ENCODE measurements at places on chromosomes 16 and 17. TPM values are rescaled to one million over a fixed set of nuclear protein-coding genes. Genes with fewer than 3 reads are reported as not detected.

- peak; percentile 67 for DNase-seq
These were observed 1.3 kb downstream of the APPBP2 start for GRCh38 chr17:60524463-60525327.

DNA sequence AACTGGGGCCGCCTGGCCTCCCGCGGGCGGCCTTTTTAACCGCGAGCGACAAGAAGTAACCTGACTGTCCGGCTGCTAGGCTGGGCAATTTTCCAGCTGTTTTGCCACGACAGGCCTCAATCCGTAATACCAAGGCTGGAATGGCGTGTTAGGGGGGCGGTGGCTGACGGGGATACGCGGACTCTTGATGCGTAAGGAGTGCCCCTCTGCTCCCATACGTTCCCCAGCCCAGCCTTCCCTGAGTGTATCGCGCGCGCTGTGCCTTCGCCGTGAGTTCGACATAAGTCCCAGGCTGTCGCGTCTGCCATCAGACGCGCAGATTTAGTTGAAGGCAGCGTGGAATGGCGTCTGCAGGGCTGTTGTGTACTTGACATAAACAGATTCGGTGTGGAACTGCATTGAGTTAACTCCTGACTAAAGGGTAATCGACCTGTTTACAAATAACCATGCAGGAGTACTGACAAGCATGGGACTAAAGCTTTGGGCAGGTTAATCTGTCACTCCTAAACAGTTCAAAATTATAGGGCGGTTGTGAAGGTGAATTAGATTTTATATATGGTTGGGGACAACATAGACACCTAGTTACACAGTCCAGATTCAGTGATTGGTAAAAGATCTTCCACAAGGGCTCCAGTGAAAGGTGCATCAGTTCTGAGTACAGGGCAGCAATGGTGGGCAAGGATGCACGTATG lies 16.6 kb upstream of the ERN1 start:
- no peak for DNase-seq

- DNase-seq: no peak
These were observed 22.9 kb downstream of the CDK12 start for GRCh38 chr17:39484178-39484577.

- DNase-seq: no peak
These were observed 10.9 kb upstream of the ZFHX3 start for GRCh38 chr16:73058616-73059409.

DNA sequence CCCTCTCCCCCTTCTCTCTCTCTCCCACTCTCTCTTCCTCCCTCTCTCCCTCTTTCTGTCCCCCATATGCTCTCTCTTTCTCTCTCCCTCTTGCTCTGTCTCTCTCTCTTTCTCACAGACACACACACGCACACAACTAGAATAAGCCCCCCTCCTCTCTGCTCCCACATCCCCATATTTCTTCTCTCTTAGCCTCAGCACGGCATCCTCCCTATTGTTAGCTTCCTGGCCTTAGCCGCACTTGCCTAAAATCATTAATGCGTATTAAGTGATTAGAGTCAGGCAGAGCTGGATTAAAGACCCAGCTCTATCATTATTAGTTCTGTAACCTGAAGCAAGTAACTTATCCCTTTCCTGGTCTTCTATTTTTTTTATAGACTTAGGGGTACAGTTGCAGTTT lies 319.0 kb upstream of the C16orf82 start:
- no peak for DNase-seq

GRCh38 chr17:31533546-31534155 lies 142.2 kb downstream of the RAB11FIP4 start:
- DNase-seq: no peak

DNA sequence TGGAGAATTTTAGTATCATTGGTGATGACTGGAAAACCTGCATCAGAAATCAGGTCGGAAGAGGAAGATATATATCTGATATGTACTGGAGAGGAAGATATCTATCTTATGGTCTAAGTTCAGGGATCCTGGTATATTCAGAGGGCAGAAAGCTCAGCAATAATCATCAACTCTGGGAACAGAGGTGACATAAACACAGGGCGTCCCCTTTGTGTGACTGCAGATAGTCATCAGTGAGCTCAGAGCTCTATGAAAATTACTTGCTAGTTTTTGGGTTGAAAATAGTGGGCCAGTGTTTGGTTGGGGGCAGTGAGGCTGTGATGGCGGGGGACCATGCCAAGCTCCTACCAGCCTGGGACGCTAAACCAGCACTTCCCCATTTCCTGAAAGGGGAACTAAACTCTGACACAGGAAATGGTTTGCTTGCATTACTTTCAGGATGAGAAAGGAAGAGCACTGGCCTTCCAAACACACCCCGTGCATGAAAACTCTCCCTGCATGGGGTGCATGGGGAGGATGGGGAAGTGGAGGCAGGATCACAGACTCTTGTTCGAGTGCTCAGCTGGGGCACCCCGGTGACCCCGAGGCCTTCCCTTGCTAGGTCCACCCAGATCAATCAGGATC lies 15.8 kb downstream of the NOD2 start:
- DNase-seq: no peak

GRCh38 chr17:7393613-7394451 lies 493 bp downstream of the PLSCR3 start:
- DNase-seq: no peak

- DNase-seq: no peak
These were observed 7.2 kb downstream of the PLCG2 start for GRCh38 chr16:81786321-81786720.

DNA sequence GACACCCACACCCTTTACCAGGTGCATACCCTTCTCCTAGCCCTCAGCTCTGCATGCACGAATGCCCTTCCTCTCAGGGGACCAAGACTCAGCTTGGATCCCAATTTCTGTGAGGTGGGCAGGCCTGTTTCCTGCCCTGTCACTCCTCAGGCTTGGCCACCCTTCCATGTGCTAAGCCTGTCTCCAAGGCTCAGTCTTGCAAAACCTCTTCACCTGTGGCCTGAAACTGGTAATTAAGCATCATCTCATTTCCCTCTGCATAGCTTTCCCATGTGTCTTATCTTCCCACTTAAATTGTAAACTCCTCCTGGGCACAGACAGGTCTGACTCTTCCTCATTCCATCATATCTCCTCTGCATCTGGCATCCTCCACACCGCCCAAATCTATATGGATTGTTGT lies 31.0 kb upstream of the SMPD3 start:
- DNase-seq: no peak

DNA sequence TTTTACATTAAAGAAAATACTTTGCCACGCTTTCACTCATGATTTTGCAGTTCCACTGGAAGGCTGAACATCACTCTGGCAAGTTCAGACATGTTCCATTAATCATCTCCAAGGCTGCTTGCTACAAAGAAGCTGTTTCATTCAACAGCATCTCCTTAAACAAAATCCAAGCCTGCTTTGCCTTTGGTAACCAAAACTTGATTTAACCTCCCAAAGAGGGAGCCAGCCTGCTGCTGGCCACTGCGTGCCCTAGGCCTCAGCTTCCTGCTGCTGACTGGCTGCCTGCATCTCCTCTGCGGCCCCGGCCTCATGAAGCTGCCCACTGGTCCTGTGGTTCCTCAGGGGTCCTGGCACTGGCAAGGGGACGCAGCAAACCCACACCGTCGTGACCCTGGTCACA lies 31.8 kb downstream of the ANKRD11 start:
- DNase-seq: no peak

DNA sequence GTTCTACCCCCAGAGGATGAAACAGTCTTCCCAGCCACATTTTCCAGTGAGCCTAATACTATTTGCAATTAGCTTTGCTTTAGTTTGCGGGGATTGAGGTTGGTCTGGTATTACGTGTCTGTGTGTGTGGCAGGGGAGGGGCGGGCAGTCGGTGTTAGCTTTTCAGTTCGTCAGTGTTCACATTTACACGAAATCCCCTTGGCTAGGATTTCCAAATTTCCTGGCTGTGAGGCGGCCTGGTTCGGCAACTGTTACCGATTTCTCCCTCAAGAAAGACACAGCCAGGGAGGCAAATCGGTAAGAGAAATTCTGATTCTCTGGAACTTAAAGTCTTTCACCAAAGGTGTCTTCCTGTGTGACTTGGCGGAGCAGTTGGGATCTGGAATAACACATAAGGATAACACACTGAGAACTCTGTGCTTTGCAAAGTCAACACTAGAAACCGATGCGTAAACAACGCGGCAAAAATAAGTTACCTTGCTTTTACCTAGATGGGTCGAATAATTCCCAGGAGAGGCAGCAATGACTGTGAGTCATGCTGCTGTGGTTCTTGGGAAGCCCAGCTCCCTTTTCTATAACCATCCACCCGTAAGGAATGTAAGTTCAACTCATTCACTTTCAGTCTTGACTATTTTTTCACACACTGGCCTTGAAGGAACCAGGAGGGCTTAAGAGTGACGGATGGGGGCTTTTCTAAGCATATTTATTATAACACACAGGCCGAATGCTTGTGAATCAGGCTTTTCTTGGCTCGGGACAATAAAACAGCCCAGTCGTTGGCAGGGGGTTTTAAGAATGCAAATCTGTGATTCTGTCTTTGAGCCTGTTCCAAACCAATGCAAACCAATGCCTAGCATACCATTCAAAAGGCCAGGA lies 24.2 kb downstream of the GPRC5B start:
- DNase-seq: no peak

DNA sequence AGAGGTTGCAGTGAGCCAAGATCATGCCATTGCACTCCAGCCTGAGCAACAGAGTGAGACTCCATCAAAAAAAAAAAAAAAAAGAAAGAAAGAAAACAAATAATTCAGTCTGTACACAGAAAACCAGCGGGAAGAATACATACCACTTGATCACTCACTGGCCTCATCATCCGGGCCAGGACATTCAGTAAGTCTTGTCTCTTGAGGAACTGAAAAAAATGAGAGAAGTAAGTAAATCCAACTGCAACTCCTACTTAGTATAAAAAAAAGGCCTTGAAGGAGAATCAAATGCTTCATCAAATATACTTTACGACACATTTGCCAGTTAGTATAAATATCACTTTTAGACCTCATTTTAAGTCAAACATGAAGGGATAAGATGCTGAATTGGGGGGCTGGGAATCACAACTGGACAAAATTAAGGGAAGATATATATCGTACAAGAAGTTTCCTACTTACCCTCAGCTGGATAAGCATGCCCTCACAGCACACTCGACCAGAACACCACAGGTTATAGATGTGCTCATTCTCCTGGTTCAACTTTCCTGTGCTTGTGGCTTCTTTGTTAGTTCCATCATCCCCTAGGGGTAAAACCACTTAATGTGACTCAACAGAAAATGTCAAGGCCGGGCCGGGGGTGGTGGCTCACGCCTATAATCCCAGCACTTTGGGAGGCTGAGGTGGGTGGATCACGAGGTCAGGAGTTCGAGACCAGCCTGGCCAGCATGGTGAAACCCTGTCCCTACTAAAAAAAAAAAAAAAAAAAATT lies 12.4 kb downstream of the CCDC47 start:
- no peak for DNase-seq

- DNase-seq: no peak
These were observed 26.3 kb downstream of the STAT5B start for GRCh38 chr17:42249681-42250446.

DNA sequence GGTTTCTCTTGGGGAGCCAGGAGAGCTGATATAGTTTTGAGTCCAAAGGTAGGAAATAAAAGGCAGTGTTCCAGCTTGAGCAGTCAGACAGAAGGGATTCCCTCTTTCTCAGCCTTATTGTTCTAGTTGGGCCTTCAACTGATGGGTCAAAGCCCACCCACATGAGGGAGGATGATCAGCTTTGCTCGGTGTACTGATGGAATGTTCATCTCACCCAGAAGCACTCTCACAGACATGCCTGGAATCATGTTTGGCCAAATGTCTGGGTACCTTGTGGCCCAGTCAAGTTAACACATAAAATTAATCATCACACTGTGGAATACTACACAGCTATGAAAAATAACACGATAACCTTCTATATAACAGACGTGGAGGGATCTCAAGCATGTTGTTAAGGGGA lies 23.1 kb upstream of the KCNG4 start:
- DNase-seq: no peak

DNA sequence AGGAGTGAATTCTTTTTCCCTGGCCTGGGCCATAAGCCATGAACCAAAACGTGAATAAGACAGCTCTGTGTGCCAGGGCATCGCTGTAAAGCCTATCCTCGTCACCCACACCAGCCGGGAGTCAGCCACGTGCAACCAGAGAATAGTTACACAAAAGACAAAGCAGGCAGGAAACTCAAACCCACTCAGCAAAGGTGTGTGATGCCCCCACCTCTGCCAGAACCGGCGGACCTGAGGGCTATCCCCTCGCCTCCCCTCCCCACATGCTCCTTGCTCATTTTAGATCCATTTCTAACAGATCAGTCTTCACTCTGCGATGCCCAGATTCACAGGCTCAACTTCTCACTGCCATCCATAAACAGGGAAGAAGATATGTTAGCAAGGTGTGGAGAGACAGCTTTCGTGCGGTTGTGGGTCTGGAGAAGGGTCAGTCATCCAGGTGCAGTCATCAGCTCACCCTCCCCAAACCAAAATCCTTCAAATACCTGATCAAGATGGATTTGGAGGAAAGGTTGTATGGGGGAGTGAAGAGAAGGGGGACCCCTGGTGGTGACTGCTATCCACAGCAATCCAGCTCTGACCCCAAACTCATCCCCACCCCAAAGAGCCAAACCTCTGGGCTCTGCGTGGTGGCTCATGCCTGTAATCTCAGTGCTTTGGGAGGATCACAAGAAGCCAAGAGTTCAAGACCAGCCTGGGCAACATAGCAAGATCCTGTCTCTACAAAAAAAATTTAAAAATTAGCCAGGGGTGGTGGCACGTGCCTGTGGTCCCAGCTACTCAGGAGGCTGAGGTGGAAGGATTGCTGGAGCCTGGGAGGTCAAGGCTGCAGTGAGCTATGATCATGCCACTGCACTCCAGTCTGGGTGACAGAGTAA lies 219.2 kb downstream of the C16orf78 start:
- no peak for DNase-seq

- DNase-seq: peak; percentile 82
These were observed 94.0 kb downstream of the SKAP1 start for GRCh38 chr17:48335858-48336500.

- DNase-seq: no peak
These were observed 58.7 kb downstream of the PLXDC1 start for GRCh38 chr17:39092692-39093230.

- no peak for DNase-seq
These were observed 8.5 kb upstream of the MYCBPAP start for GRCh38 chr17:50499721-50500120.

- DNase-seq: no peak
These were observed 31.6 kb downstream of the IFT140 start for GRCh38 chr16:1580256-1580655.

DNA sequence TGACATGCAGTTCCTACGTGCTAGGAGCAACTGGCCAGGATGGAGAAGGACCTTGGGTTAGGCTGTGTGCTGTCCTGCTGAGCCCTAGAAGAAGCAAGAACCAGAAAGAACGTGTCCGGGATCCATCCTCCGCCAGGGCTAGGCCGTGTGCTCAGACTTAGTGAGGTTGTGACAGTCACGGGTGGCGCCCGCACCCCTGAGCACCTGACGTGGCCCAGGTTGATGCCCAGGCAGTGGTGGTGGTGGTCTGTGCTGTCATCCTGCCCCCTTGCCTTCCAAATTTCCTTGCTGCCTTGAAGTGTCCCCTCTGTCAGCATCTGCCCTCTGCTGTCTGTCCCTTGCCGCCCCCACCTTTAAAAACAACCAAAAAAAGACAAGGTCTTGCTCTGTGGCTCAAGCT lies 4.2 kb upstream of the GSE1 start:
- no peak for DNase-seq

Gene KRT20
- polyA plus RNA-seq: 0.37 TPM

Gene KRT28
- not detected for polyA plus RNA-seq

Gene TLK2
- 73.3 TPM for polyA plus RNA-seq

Gene KRT25
- not detected for polyA plus RNA-seq
